ENCODE measurements at places on chromosomes 2 and 18.

DNA sequence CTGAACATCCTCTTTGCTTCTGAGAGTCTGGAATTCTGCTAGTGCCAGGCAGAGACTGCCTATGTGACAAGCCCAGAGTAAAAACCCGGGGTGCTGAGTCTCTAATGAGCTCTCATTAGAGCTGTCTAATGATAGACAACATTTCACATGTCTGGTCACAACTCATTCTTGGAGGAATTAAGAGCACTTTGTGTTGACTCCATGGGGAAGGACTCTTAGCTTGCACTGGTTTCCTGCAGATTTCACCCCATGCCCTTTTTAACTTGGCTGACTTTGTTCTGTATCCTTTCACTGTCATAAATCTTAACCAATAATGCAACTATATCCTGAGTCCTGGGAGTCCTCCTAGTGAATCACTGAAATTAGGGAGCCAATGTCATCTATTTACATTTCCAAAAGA, 33.5 kb downstream of the FBXO15 start:
- DNase-seq: no peak

GRCh38 chr2:196274387-196274809, 103.0 kb upstream of the STK17B start:
- DNase-seq: no peak

DNA sequence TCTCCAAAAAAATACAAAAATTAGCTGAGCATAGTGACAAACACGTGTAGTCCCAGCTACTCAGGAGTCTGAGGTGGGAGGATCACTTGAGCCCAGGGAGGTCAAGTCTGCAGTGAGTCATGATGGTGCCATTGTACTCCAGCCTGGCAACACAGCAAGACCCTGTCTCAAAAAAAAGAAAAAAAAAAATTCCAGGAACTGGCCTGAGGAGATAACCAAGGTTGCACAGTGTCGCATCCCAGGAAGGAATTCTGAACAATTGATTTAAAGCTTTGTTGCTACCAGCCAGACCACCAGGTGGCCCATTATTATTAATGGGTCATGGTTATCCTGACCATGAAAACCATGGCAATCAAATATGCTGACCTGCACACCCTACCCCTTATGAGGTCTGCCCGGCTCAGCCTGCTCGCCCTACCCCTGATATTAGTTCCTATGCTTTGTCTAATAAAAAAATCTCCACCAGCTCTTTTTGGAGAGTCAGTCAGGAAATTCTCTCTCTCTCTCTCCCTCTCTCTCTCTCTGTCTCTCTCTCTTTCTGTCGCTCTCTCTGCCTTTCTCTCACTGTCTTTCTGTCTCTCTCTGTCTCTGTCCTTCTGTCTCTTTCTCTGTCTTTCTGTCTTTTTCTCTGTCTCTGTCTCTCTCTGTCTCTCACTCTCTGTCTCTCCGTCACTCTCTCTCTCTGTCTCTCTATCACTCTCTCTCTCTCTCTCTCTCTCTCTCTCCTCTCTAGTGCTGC, 73.7 kb downstream of the NCAPH start:
- DNase-seq: no peak

DNA sequence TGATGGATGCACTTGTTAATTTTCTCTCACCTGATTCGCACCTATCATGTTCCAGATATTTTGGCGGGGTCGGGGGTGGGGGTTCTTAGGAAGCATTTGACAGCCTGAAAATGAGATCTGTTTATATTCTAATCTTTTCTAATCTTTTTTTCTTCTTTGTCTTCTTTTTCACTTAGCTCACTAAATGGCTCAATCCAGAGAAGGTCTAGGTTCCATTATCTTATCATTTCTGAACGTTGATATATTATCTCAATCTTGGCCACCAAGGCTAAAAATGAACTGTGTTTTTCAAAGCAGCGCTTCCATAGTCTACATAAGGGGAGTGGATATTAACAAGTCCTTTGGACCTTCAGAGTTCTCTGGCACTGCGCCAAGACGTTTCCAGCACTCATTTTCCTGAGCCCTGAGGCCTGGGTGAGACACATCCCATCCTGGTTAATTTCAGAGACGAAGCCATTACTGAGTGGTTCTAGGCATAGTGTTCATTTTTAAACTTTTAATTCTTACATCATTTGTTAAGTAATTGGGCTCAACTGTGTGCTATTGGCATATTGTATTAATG, 229.0 kb downstream of the SOX11 start:
- DNase-seq: no peak

- no peak for DNase-seq
Measured at GRCh38 chr18:1452821-1453220, 548.1 kb downstream of the ADCYAP1 start.

DNA sequence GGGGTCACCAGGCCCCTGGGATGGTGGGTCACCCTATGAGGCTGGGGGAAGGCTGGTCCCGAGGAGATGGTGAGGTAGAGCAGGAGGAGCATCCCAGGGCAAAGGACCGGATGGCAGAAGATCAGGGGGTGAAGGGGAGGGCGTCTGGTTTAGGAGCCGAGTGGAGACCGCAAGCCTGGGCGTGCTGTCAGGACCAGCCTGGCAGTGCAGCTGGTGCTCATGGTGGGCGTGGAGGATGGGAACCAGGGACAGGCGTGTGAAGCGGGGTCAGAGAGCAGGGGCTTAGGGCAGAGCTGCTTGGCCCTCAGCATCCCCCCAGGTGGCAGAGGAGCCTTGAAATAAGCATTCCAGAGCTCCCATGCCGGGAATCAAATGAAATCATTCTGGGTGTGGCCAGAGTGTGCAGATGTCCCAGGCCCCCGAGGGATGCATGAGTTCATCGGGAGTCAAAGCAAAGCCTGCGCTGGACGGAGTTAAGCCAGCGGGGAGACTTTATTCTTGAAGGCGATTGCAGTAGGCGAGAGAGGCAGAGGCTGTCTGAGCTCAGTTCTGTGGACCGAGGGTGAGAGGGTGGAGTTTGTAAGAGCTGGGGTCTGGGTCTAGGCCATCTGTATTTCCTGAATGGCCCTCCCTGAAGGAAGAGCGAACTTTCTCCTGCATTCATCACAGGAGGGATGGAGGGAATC, 33.1 kb upstream of the MBP start:
- DNase-seq: no peak

DNA sequence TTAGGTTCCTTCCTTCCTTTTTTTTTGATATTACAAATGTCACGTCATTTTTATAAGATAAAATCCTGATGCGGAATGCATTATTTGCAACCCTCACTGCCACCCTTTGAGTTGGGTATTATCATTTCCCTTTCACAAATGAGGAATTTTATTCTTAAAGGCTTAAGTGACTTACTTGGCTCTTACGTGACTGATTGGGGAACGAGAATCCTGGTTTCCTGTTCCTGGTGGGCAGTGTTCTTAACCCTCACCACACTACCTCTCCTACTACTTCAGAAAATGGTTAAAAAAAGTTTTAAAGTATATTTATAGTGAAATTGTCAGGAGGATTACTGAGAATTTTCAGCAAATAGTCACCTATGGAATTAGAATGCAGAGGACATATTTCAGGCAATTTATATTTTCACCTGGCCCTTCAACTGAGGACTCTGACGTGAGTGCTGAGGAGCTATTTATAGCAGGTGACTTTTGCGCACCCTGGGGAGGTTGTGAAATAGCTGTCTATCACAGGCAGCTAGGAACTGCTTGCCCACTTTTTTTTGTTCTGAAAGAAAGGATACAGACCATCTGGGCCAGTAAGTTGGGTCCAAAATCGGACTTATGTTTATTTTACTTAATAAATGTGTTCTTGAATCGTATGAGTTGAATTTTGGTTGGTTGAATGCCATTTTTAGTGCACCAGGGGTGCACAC, 18.7 kb upstream of the RASGRP3 start:
- no peak for DNase-seq

DNA sequence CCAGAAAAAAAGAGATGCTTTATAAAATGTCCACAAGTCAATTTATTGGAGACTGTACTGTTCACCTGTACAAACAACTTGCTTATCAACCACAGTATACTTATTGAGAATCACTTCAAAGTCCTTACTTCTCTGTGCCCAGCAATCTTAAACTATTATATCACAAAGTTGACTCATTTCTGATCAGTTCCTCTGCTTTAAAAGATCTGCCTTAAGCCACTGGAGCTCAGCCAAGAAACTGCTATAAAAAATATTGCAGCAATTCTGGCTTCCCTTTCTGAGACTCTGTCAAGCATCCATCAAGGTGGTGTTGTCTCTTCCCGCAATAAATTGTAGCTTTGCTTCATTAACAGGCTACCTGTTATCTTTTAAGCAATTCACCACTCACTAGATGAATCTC, 375.2 kb upstream of the SPHKAP start:
- no peak for DNase-seq

GRCh38 chr2:151728804-151729414, 5.4 kb downstream of the NEB start:
- no peak for DNase-seq

DNA sequence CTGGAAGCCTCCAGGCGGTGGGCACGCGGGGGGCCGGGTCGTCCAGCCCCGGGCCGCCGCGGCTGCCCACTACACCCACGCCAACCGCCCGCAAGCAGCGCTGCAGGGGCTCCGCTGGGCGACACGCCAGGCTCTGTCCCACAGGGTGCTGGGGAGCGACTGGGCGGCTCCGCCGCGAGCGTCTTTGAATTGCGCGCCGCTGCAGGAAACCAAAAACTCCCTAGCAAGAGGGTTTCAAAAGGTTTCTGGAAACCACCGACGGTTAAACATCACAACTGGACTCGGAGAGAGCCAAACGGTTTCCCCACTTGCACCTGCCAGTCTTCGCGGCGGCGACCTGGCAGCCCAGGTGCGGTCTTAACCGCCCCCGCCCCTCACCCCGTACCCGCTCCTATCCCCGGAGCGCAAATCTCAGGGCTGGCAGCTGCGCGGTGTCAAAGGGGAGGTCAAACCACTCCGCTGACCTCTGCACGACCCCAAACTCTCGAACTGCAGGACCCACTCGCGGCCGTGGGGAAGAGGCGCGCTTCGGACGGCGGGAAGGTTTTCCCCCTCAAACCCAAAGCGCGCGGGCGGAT, 1.0 kb downstream of the CXCR4 start:
- peak; percentile 40 for DNase-seq

GRCh38 chr2:128363934-128364361, 45.3 kb upstream of the HS6ST1 start:
- DNase-seq: no peak

Data from stimulated activated CD8-positive, alpha-beta memory T cell treated with anti-CD3 and anti-CD28 coated beads, Interleukin-2, amount 100 ng/mL, for 48 hours (primary cell).